ENCODE measurements at places on chromosomes 1 and 21. TPM values are rescaled to one million over a fixed set of nuclear protein-coding genes. Genes with fewer than 3 reads are reported as not detected.

DNA sequence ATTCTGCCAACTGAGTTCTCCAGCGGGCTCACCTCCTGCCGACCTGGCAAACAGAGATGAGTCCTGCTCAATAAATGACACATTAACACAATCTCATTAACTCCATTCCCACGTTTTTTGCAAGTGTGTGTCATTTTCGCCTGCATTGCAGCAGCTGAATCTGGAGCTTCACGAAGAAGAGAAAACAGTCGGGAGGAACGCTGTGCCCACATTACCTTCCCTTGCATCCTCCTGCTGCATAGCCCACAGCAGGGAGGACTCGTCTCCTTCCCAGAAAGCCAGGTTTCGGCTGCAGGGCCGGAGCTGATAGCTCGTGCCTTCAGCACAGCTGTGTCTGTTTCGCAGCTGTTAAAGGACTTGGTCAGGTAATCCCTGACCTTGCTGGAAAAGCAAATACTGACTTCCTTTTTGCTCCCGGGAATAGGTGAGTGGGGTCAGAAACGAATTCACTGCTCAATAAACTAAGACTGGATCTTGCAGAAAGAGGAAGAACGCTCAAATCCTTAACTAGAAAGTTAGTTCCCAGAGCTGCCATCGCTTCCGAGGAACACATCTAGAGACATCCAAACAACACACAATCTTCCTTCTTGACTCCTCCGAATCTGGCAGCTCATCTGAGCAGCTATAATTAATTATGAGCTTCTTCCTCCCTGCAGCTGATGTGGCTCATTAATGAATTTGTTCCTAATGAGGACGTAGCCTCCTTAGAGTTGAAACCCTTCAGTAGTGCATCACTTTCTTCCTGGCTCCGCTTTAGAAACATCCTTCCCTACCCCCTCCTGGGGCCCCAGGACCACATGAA, 33.0 kb downstream of the KANK4 start:
- no peak overlapping the region for H3K4me3 ChIP-seq
- H3K36me3 ChIP-seq = no peaks in the 10 kb centered on the region
- H3K27ac ChIP-seq = no peak overlapping the region
- H3K4me1 ChIP-seq = peaks cover 9% of the 10 kb centered on the region
- no peaks in the 10 kb centered on the region for H3K27me3 ChIP-seq
- DNase-seq = no peak

Gene E2F2
- 1.9 TPM for total RNA-seq

Gene AMY1C
- total RNA-seq = 32.2 TPM

DNA sequence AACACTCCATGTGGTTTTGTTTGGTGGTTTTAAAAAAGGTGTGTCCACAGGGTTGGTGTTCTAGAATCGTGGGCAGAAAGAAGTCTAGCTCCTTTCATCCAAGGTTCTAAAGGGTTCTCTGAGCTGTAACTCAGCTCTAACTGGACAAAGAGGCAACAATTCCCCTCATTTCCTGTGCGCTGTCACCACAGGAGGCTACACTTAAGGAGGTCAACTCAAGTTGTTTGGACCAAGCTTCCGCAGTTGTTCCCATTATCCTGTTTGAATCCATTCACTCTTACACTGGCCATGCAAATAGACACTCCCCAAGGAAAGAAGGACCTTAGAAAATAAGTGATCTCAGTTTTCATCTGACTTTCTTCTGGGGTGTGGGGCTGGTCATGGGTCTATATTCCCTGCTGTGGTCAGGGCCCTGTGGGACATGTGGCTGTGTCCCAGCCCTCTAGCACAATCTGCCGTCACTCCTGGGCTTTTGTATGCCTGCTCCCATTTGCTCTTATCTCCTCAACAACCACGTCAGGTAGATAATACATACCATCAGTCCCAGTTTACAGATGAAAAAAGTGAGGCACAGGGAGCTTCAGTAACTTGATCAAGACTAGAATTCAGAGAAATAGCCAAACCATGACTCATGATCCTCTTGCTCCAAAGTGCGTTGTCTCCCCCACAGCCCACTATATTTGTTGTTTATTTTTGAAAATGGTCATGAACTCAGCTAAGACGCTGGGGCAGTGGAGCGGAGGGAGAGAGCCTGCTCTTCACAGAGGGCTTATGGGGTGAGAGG, 103.6 kb downstream of the RHOU start:
- H3K27ac ChIP-seq = peak overlapping the region; percentile 79
- H3K4me1 ChIP-seq = peaks cover 15% of the 10 kb centered on the region
- H3K36me3 ChIP-seq = no peaks in the 10 kb centered on the region
- DNase-seq = no peak

Measured in upper lobe of left lung (tissue), 6 donors.